ENCODE measurements at places on chromosomes 3 and 15.

- DNase-seq = no peak
Measured at GRCh38 chr3:177831361-177831760, 634.1 kb upstream of the TBL1XR1 start.

DNA sequence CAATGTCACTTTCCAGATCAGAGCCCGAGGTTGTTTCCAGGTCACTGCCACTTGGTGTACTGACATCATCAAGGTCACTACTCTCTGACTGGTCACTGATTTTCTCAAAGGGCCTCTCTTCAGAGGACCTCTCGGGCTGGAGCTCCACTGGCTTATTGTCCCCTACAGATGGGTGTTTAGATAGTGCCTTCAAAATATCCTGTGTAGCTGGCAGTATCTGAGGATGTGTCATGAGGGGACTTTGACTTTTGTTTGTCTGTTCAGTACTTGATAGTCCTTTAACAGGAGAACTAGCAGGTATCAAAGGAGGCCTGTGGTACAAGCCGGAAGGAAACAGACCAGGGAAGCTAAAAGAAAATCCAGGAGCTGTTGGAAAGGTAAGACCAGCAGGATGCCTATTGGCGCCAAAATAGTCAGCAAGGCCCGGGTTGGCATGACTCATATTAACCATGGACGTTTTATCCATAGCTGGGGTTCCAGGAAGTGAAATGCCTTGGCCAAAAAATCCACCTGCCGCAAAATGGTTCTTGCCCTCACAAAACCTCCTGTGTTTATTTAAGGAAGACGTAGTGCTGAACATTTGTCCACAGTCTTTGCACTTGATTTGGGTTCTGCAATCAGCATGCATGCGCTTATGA lies 547.3 kb downstream of the MECOM start:
- DNase-seq = no peak

GRCh38 chr15:38506997-38507396 lies 53.1 kb downstream of the FAM98B start:
- DNase-seq = no peak

DNA sequence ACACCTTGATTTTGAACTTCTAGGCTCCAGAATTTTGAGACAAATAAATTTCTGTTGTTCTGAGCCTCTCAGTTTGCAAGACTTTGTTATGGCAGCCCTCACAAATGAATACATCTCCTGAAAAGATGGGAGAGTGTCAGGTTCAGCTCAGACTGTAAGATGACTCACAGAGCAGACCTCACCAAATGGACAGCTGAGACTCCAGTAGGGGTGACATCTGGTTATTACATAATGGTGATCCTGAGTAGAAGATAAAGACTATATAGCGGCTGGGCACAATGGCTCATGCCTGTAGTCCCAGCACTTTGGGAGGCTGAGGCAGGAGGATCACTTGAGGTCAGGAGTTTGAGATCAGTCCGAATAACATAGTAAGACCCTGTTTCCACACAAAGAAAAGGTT lies 26.2 kb upstream of the MTMR14 start:
- DNase-seq = no peak

DNA sequence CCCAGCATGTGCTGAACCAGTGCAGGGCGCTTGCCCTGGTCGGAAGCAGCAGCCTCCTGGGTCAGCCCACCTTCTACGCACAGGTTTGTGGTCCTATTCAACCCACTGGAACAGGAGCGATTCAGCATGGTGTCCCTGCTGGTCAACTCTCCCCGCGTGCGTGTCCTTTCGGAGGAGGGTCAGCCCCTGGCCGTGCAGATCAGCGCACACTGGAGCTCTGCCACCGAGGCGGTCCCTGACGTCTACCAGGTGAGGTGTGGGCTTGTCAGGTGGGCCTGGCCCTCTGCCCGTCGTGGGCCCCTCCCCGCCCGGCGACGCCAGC lies 8.2 kb downstream of the MAN2A2 start:
- DNase-seq = no peak

Measured in T-helper 9 cell (primary cell).